ENCODE measurements at places on chromosomes 2 and 18. TPM values are rescaled to one million over a fixed set of nuclear protein-coding genes. Genes with fewer than 3 reads are reported as not detected.

Gene ITGB6
- 0.27 TPM for total RNA-seq

Gene PSD4
- total RNA-seq = 4.0 TPM

Gene STAT4
- total RNA-seq = 6.4 TPM

Gene RBFA
- total RNA-seq = 63.1 TPM

Gene IL36RN
- not detected for total RNA-seq

Measured in cerebellum (tissue), 4 donors.